ENCODE measurements at places on chromosomes 11 and 22.
A peak's percentile ranks its signal among the peaks of the same experiment; 100 is the strongest.

DNA sequence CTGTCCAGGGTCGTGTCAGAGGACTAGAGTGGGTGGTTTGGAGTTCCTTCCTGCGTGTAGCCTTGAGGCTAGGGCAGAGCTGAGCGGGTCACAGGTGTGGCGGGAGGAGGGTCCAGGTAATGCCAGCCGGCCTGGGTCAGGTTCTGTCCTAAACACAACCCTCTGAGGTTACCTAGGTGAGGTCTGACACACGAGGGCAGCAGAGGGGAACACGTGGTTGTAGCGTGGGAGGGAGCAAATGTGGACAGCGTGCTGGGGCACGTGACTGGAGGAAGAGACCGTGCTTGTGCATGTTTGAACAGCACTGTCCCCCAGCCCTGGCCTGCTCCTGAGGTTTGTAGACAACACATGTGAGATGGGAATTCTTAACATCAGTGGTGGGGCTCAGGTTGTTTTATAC, 13.1 kb downstream of the MOV10L1 start:
- DNase-seq, result peak; percentile 9

GRCh38 chr22:17199003-17199731, 20.1 kb downstream of the ADA2 start:
- DNase-seq, result no peak

- DNase-seq, result no peak
Observed at GRCh38 chr22:29208502-29208862, 2.8 kb downstream of the EMID1 start.

DNA sequence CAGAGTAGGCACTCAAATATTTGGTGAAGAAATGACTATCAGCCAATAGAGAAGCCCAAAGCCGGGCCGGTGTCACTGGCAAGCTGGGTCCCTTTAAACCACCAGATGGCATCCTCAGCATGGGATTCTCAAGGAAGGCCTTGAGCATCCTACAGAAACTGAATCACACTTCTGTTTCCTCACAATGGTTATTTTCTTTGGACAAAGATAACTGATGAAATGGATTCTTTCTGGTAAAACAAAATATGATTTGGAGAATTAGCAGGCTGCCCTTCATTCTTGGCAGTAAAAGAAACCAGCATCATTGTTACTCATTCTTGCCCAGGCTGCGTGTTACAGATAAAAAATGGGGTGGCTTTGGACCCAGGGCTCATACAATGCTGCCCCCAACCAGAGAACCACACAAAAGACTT, 30.3 kb upstream of the ASPHD2 start:
- peak; percentile 58 for DNase-seq

- DNase-seq, result no peak
Observed at GRCh38 chr22:45459235-45459634, 43.4 kb upstream of the FBLN1 start.

DNA sequence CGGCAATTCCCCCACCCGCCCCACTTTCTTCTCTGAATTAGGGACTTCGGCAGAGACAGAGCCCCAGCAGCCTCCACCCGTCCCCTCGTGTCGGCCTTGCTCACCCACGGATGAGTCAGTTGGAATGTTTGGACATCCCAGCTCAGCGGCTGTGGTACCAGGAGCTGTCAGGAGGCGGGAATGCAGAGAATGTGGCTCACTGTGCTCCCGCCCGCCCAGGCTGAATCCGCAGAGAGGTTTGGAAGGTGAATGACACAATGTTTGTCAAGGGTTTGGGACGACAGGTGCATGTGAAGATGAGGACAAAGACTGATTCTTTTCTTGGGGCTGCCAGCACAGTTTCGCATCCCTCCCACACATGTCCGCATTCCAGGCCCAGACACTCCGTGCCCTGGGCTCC, 39.6 kb downstream of the LIF start:
- peak; percentile 100 for DNase-seq

- DNase-seq, result no peak
Observed at GRCh38 chr22:26576026-26576680, 13.8 kb downstream of the TPST2 start.

GRCh38 chr22:28810821-28811491, 10.6 kb upstream of the XBP1 start:
- DNase-seq, result no peak

GRCh38 chr11:122517403-122518379, 137.8 kb upstream of the UBASH3B start:
- no peak for DNase-seq

GRCh38 chr11:122273476-122274191, 157.6 kb upstream of the BLID start:
- no peak for DNase-seq

GRCh38 chr11:14248580-14248981, 110.4 kb downstream of the RRAS2 start:
- DNase-seq, result no peak

DNA sequence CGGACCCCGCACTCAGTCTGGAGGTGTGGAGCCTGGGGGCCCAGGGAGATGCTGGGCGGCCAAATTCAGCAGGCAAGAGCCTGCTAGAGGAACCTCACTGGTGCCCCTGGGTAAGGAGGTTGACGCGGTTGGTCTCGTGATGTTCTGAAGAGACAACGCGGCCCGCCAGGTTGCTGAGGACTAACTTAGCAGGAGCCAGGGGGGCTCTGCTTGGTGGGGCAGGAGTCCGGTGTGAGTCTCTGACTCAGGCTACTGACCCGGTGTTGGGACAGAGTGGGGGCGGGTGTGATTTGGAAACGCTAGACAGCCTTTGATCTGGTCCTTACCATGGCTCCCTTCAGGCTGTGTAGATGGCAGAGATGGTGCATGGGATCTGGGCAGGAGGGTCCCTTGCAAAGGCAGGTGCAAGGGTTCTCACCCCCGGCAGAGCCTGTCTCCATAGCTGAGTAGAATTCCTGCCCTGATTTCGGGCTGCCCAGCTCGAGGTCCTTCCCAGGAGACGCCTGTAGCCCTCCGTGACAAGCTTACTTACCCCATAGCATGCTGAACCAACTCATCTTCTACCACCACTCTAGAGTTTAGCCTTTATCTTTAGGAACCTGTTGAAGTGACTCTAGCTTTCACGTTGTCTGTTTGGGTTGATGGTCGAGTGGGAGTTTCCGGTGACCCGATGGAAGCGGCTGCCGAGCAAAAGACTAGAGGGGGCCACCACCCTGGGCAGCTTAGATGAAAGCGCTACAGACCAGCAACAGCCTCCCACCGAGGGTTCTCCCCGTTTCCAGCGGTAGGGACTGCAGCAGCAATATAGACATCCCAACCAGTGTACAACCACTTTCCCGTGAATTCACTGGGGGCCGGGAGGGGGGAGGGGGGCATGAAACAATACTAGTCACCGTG, 38.4 kb downstream of the KCNC1 start:
- DNase-seq, result no peak

DNA sequence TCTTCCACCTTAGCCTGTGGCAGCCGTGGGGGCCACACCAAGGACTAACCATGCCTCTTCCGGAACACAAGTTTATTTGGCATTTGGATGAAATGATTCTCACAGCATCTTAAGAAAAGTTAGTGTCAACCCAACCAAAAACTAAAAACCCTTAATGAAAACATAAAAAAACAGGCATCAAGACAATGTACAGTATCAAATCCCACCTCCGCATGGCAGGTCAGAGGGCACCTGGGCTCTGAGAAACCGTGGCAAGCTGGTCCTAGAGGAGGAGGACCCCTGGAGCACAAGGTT, 86.0 kb downstream of the DGCR2 start:
- no peak for DNase-seq

DNA sequence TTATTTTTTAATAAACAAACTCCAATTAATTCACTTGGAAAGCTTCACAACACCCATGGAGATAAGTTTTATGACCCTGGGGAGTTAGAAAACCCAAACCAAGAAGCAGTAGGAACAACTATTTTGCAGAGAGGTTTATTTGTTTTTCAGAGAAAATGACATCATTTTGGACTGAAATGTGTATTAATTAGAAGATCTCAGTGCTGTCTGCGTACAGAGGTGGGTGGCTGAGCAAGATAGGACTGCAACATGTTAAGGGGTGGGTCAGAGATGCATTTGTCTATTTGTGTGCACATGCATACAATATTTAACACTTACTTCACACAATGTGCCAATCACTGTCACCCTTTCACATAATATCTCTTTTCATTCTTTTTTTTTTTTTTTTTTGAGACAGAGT, 1.1 kb downstream of the SCGB1A1 start:
- no peak for DNase-seq

GRCh38 chr22:46681010-46681409, 57.0 kb downstream of the CERK start:
- no peak for DNase-seq

- peak; percentile 89 for DNase-seq
Observed at GRCh38 chr11:10659339-10660216, 34.0 kb downstream of the IRAG1 start.

DNA sequence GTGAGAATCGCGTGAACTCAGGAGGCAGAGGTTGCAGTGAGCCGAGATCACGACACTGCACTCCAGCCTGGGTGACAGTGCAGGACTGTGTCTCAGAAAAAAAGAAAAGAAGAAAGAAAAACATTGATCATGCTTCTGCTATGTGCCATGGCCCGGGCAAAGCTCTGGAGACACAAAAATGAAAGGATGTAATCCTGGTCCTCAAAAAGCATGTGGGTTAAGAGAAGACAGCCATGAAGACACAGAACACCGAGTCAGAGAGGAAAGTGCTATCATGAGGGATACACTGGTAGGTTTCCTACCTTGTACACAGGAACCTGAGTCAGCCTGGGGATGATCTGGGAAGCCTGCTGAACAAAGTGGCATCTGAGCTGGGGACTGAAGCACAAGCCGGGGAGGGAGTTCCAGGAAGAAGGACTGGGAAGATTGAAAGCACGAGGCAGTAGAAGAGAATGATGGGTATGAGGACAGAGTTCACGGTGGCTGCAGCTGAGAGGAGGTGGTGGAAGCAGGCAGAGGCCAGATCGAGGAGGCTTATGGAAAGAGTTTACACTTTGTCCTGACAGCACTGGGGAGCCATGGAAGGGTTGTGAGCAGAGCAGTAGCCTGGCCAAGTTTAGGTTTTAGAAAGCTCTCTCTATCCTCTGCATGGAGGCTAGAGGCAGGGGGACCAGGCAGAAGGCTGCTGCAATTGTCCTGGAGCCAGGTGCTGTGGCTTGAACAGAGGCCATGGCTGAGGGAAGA, 9.9 kb upstream of the MAFF start:
- peak; percentile 39 for DNase-seq

DNA sequence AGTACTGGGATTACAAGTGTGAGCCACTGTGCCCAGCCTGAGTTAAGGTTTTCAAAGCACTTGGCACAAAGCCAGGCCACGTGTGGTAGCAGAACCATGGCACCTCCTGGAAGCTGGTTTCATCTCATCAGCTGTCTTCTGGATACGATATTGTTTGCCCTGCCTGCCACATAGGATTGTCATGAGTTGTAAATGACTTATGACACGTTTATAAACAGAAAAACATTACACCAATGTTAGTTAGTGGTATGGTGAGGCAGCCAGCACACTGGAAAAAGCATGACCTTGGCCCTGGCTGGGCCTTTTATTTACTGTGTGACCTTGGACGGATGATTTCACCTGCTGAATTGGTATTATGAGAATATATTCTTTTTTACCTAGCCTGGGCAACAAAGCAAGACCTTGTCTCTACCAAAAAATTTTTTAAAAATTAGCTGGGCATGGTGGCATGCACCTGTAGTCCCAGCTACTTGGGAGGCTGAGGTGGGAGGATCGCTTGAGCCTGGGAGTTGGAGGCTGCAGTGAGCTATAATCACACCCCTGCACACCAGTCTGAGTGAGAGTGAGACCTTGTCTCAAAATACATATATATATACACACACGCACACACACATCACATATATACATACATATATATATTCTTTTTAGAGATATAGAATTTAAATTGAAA, 24.0 kb upstream of the MYH9 start:
- peak; percentile 45 for DNase-seq

GRCh38 chr11:115700981-115701875, 197.0 kb upstream of the CADM1 start:
- no peak for DNase-seq

DNA sequence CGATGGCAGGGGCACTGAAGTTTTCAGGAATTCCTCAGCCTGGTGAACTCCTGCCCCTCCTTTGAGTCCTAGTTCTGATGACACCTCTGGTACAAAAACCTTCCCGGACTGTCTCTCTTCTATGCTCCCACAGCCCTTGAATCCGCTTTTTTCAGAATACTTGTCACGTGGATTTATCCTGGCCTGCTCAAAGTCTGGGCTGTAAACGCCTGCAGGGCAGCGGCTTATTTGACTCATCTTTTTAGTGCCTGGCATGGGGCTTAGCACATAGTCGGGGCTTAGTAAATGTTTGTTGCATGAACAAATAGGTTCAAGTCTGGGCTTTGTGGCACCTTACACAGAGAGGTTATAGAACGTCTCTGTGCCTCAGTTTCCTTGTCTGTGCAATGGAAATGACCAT, 13.4 kb upstream of the KCNJ11 start:
- no peak for DNase-seq

DNA sequence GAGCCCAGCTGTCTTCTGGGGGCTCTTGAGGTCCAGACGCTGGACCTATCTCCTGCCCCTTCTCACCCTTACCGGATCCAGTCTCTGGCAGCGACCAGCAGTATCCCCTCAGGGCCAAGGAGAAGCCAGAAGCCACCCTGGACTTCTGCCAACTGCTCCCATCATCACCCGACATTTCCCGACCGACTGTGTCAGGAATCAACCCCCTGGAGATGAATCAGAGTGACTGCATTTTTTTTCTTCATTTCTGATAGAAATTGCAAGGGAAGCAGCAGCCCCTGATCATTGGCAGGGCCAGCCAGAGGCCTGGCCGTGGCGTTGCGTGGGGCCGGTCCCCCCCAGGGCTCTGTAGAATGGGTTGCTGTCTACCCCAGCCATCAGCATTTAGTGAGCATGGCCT, 5.2 kb upstream of the LIF start:
- peak; percentile 93 for DNase-seq

DNA sequence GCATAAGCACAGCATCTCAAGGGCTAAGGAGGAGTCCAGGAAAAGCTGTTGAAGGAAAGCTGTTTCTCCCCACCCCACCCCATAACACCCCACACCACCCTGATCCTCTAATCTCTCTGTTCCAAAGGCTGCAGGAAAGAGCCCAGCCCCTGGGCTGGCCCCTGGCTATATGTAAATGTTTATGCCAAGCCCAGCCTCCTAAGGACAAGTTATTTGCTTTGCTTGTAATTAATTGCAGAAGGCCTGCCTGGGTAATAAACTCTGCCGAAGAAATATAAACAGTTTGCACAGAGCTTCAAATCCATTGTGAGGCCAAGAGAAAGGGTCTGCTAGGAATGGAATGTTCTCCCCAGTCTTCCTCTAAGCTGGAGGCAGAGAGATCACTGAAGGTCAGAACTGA, 21.2 kb downstream of the ARRB1 start:
- no peak for DNase-seq

GRCh38 chr11:15139096-15139770, 24.5 kb downstream of the INSC start:
- DNase-seq, result no peak

DNA sequence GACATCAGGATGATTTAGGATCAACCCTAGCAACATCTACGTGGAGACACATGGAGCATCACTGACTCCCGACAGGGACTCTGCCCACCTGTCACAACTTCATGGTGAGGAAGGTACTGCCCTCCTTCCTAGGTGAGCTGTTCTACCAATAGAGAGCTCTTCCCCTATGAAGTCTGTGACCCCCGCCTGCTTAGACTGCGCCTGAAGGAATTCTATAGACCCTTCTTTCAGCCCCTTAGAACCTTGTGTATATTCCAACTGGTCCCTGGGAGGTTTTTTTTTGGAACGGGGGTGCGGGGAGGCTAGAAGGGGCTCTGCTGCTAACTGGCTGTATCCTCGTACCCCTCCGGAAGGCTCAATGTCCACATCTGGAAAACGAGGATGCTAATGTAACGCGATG, 566 bp downstream of the INTS4 start:
- no peak for DNase-seq

All from kidney tubule cell (primary cell).